ENCODE measurements at places on chromosomes 1 and 21. TPM values are rescaled to one million over a fixed set of nuclear protein-coding genes. Genes with fewer than 3 reads are reported as not detected.

The CFAP74 gene
- not detected for total RNA-seq

The THRAP3 gene
- 85.8 TPM for total RNA-seq

The ZBTB8B gene
- 0.16 TPM for total RNA-seq

The CFHR2 gene
- not detected for total RNA-seq

The HUNK gene
- not detected for total RNA-seq

The ADGRB2 gene
- total RNA-seq = 20.2 TPM

The TTC24 gene
- not detected for total RNA-seq

The MRTO4 gene
- 36.0 TPM for total RNA-seq

The TNFRSF18 gene
- total RNA-seq = 0.47 TPM

The CD1B gene
- not detected for total RNA-seq

The PDC gene
- not detected for total RNA-seq

The HCRTR1 gene
- total RNA-seq = not detected

The NUP210L gene
- not detected for total RNA-seq

The CDA gene
- total RNA-seq = 0.16 TPM

The NHLH1 gene
- total RNA-seq = 0.51 TPM

The RIPPLY3 gene
- not detected for total RNA-seq

The ADORA3 gene
- not detected for total RNA-seq

The TSPAN1 gene
- 2.5 TPM for total RNA-seq

The LCE1E gene
- total RNA-seq = not detected

The PIGK gene
- total RNA-seq = 36.5 TPM

The TRIM67 gene
- not detected for total RNA-seq

The BSND gene
- total RNA-seq = not detected

The IQGAP3 gene
- total RNA-seq = 0.52 TPM

The KCTD3 gene
- 32.1 TPM for total RNA-seq

The CIART gene
- 2.0 TPM for total RNA-seq

The CFHR5 gene
- total RNA-seq = not detected

The ADAM30 gene
- total RNA-seq = not detected

The CD53 gene
- total RNA-seq = not detected

The CD1D gene
- 0.08 TPM for total RNA-seq

The CCDC30 gene
- 0.11 TPM for total RNA-seq
